Mucosa of descending colon (tissue), 3 donors: ENCODE measurements at places on chromosomes 7 and 10. TPM values are rescaled to one million over a fixed set of nuclear protein-coding genes. Genes with fewer than 3 reads are reported as not detected.

- DNase-seq = no peak
Observed at GRCh38 chr10:32692174-32692573, 246.2 kb downstream of the CCDC7 start.

The CALHM1 gene
- total RNA-seq = not detected

The CUBN gene
- 0.31 TPM for total RNA-seq

The HEPACAM2 gene
- total RNA-seq = 106 TPM

DNA sequence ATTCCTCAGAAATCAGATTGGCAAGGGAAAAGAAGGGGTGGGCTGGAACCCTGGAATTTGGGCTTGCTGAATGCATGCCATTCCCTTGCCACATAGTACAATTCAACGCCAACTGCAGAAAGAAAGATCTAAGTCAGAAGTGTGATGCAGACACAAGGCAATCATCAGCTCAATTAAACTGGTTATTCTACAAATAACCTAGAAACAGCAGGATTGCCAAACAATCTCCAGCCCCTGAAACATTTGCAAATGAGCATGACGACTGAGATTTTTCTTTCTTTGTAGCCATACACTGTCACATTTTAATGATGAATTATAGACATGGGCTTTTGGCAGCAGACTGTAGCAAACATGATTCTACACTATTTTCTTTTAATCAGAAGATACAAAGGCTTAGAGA is 16.5 kb upstream of the CREB5 start:
- DNase-seq = no peak

The PRKAR2B gene
- total RNA-seq = 4.6 TPM

The ARMC10 gene
- total RNA-seq = 32.2 TPM

The VWDE gene
- 1.4 TPM for total RNA-seq

- DNase-seq = no peak
Observed at GRCh38 chr10:60466267-60467201, 76.9 kb upstream of the ANK3 start.

GRCh38 chr7:29965030-29965429 is 24.6 kb downstream of the SCRN1 start:
- DNase-seq = no peak

GRCh38 chr7:93014410-93014809 is 103.4 kb downstream of the SAMD9 start:
- DNase-seq = no peak

- no peak for DNase-seq
Observed at GRCh38 chr10:15672469-15672868, 47.3 kb downstream of the ITGA8 start.
